ENCODE measurements at places on chromosomes 13 and 19.

DNA sequence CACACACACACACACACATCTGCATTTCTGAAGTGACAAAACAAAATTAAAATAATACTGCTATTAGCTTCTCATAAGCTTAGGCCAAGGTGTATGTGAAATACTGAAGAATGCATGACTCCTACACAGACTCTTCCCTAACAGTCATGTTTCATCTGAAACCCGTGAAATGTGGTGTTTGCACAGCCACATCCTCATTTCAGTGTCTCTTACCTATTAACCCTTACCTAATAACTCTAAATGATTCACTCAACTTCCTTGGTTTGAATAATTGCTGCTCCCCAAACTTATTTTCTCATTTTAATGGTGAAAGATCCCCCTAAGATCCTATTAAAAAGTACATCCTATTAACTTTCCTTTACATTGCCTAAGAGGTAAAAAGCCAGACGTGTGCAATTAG lies 117.6 kb downstream of the MIPEP start:
- DNase-seq: no peak

DNA sequence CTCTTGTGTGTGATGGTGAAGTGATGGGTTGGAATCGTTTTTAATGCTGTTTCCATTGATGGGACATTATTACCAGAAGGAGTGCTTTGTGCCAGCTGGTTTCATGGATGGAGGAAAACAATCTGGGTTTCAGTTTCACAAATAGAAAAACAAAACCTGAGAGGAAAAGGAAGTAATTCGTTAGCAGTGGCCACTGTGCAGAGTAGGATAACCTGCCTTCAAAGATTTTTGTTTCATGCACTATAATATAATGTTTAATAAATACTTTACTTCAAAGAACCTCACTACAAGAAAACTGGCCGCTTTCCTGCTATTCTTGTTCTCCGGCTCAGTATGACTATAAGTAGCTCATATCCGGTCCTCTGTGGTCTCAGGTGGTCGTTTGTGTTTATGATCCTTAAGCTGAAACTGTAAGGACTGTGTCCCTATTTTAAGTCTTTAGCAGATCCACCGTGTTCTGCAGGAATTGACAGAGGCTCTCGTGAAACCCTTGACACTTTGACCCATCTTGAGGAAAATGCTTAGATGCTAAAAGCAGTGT lies 104.7 kb downstream of the GGACT start:
- DNase-seq: no peak

GRCh38 chr19:29428071-29428470 lies 97.7 kb upstream of the VSTM2B start:
- DNase-seq: no peak

DNA sequence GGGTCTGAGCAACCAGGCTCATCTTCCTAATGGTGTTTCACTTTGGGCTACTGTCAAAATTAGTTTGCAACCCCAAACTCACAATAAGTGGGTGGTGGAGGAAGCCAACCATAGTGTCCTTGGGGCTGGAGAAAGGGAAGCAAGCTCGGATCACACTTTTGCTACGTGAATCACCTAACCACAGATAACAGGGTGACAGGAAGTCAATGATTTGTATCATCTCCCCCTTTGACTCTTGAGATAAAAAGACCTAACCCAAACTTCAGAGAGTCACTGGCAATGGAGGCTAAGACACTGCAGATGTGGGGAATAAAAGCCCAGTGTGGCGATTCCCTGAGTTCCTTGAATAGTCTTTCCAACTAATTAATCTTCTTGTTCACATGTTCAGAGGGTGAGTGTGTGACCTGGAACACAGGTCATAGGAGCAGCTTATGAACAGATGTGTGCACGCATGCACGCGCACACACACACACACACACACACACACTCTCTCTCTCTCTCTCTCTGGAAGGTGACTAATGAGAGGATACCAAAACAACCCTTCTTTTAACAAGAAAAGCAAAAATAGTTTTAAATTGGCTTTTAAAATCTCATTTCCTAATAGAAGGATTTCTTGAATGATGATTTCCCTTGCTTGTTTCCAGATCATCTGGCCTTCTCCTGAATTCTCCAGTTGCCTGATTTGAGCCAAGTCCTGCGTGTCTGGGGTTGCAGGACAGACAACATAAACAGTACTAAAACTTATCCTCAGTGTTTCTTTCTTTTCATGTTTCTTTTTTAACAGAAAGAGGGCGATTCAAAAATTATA lies 21.2 kb upstream of the DOCK9 start:
- peak; percentile 16 for DNase-seq

DNA sequence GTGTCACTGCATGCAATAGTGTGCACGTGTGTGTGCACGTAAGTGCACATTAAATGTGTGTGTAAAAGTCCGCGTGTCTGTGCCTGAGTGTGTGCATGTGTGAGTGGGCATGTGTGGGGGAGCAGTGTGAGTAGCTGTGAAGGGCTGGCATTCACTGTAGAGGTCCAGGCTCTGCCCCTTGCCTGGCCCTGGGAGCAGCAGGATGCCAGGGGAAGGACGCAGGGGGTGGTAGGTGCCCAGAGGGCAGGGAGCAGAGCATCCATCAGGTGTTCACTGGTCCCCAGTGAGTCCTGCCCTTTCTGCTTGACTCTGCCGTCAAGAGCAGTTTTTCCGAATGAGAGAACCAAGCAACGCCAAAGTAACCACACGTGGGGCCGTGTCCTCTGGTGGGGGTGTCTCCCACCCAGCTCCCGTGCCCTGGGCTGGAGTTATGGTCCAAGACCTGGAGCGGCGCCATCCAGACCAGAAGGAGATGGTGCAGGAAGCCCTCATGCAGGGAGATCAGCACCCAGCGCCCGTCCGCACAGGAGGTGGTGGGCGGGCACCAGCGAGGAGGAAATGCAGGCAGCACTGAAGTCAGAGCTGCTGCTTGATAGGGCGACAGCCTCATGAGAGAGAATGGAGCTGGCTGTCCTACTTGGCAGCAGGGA lies 68.5 kb downstream of the TEX29 start:
- no peak for DNase-seq

DNA sequence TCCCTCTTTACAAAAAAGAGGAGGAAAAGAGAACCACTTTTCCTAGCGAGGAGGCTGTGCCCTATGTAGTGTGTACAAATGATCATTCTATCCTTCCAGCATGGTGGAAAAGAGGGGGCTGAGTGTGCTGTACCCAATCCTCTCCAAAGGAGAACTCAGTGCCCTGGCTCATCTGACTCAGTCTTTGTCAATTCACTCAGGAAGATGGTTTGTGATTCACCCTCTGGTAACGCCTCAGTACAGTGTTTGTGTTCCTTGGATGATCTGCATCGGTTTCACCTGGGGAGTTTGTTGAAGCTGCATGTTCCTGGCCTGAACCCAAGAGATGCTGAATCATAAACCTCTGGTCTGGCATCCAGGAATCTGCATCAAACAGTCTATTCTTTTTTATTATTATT lies 18.3 kb upstream of the ENOX1 start:
- no peak for DNase-seq
